ENCODE measurements at places on chromosomes 4 and X.

DNA sequence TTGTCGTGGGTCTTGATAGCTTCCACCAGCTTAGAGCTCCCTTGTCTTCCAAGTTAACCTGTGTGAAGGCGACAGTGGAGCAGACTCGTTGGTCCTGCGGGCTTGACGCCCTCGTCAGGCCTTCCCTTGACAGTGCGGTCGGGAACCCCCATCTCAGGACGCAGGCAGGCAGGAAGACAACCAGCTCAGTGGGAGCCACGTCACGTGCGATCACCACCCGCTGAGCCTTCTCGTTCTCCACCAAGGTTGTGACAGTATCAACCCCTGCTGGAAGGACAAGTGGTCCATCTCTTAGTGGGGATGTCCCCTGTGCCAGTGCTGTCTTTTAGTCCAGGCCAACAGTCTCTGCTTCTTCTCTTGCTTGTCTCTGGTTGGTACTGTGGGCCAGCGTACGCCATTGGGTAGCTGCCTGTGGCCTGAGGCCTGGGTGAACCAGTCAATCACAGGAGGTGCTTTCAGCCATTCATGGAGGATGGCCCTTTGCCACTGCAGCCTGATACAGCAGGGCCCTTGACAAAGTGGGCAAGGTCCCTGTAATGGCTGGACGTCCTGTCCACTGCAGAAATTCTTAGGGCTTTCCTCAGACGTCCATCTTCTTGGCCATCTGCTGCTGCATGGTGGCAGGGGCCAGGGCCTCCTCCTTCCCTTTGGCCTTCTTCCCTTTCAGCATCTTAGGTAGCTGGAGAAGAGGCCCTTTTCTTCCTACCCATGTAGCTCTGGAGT lies 31.4 kb downstream of the RGS12 start:
- peak; percentile 35 for DNase-seq

DNA sequence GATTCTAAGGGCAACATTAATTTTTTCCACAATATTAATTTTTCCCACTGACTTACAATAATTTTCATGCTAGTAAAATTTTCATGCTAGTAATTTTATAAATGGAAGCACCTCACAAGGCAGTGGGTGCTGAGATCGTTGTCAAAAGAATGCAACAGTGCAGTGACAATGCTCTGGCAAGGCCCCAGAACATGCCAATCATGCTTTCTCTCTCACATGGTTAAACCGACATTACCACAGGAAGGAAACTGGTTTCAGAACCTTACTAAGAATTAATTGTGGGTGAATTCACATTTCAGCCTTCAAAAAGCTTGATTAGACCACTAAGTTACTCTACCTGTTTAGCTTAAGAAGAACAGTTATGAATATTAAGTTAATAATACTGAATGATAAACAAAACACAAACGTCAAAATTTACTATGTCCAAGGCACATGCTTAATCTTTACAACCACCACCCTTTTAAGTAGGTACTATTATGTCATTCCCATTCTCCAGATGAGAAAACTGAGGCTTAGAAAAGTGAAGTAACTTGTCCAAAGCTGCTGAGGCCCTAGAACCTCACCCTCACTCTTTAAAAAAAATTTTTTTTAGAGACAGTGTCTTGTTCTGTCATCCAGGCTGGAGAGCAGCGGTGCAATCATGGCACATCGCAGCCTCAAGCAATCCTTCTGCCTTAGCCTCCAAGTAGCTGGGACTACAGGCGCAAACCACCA lies 10.0 kb upstream of the OPHN1 start:
- no peak for DNase-seq

GRCh38 chrX:500481-501010 lies 113.8 kb upstream of the PPP2R3B start:
- DNase-seq = no peak

DNA sequence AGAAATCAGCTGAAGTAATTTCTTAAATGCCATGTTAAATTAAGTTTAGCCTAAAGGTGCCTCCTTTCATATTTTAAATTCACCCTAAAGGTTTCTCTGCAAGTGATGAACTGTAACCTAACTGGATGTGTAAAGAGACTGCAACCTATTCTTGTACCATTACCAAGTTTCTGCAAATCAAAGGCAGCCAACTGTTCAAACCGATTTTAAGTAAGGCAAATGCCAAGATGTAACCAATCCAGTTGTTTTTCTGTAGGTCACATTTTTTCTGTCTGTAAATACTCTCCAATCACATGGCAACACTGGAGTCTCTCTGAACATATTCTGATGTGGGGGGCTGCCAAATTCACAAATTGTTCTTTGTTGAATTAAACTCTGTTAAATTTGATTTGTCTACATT lies 42.4 kb upstream of the FGF2 start:
- DNase-seq = no peak

DNA sequence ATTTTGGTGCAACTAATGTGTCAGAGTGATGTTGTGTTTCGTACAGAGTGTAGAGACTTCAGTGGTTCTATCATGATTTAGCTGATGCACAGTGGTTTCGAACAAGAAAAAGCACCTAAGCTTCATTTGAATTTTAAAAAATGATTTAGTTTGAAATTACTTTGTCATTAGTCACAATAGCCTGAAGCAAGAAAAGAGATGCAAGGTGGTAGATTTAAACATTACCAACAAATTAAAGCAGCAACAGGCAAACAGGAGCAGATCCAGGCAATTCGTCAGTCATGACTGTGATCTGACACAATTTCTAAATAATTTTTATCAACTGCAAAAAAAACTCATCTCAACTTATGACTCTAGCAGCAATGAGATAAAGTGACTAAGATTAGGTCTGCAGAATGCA lies 24.6 kb upstream of the COX7B2 start:
- no peak for DNase-seq

- no peak for DNase-seq
Measured at GRCh38 chr4:13706716-13707115, 79.2 kb upstream of the BOD1L1 start.

GRCh38 chr4:155234206-155234605 lies 25.8 kb downstream of the NPY2R start:
- no peak for DNase-seq
